ENCODE measurements at places on chromosomes 12 and 14. TPM values are rescaled to one million over a fixed set of nuclear protein-coding genes. Genes with fewer than 3 reads are reported as not detected.

DNA sequence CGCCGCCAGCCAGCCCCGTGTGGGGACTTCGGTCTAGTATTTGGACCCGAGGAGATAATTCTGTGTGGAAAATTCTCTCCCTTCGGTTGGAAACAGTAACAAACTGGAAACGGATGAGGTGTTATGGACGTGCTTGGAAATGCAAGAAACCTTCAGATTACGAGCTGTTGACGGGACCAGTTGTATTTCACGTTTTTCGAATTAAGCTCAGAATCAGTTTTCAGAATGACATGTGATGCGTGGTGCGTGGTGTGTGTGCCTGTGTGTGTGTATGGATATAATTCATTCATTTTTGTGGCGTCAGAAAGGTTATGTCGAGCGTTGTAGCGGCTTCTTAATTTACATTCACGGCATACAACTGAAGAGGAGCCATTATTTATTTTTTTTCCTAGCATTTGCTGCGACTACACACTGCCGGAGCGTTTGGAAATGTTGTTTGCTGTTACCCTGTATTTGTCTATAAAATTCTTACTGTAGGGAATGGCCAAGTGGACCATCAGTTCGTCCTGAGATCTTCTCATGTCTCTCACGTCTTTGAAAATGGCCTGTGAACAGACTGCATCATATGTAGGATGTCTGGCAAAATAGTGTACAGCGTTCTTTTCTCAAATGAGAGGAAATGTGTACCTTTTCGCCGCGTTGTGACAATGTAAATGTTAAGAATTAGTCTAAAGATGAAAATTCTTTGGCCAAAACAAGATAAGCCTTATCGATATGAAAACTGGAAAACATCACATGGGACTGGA is 1.3 kb downstream of the TRAF3 start:
- DNase-seq = no peak

- no peak for DNase-seq
Measured at GRCh38 chr14:83255015-83255726, 1721.5 kb upstream of the SEL1L start.

- no peak for DNase-seq
Measured at GRCh38 chr12:25436206-25437030, 116.7 kb downstream of the LMNTD1 start.

GDF3 gene
- not detected for total RNA-seq

GRCh38 chr12:52980096-52980649 is 26.1 kb upstream of the EIF4B start:
- DNase-seq = no peak

DNA sequence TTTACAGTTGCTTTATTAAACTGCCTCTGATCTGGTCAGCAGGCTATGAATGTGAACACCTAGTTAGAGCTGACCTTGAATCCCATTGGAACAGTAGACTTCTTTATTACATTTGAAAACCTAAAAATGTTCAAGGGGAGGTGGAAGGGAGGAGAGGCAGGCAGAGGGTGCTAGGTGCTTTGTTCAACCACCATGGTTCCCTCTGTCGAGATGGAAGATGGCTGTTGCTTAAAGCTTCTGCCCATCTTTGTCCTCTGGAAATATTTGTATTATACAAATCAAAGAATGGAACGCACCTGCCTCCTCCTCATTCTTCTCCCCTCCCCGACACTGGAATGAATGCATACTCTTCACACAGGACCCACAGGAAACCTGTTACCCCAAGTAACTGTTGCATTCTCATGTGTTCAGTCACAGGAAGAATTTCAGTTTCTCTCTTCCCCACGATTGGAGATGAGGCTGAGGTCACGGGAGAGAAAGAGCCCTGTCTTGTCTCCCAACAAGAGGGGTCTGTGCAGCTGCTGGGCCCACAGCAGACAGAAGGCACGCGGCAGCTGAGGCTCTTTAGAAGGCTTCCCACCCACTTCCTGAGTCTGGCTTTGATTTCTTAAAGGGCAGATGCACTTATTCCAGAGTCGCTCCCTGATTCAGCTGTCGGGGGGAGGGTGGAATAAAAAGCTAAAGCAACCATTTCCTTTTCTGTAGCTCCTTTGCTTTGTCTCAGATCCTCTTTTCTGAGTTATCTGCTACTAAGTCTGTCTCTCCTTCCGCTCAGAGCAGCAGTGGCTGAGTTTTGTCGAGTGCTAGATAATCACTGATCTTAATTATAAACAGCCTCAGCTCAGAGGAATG is 217.9 kb upstream of the BTG1 start:
- DNase-seq = no peak

DNA sequence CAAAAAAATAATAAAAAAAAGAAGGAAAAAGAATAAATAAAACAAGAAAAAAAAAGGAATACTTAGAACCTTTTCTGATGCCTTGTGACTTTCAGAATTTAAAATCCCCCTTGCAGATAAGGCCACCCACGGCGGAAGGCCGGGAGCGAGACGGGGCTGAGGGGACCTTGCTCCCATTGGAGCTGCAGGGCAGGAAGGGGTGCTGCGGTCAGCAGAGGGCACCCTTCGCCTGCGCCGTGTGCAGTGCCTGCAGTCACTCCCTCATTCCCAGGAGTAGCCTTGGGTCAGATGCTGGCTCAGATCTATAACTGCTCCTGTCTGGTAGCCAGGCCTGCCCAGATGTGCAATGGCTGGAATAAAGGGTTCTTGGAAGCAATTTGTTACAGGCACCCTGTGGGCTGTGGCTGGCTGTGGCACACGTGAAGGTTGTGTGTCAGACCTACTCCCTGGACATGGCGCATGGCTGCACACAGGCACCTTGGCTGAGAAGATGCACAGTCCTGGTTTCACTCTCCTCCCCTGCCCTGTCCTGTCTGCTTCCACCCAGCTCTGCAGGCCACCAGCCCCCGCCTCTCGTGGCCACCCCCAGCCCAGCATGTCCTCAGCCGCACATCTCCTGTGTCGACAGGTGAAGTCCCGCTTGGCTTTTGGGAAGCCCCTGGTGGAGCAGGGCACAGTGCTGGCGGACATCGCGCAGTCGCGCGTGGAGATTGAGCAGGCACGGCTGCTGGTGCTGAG is 13.4 kb upstream of the ALDH2 start:
- peak; percentile 71 for DNase-seq

- no peak for DNase-seq
Measured at GRCh38 chr14:75238756-75239455, 39.7 kb upstream of the FOS start.

DNA sequence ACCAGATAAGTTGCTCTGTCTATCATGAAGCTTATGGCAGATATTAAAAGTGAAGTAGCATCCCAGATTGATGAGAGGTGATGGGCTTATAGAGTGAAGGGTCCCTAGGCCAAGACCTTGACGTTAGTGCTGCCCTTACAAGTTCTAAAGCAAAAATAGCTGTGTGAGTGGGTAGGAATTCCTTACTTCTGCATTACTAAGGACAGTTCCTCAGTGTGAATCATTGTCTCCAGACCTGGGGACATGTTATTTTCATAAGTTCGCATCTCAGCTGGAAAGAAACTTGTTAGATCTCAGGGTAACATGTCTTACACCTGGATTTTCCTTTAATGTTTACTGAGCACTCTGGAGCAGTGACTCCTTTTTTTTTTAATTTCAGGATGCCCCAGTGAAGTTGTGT is 28.7 kb downstream of the MAPKAPK5 start:
- DNase-seq = no peak

DNA sequence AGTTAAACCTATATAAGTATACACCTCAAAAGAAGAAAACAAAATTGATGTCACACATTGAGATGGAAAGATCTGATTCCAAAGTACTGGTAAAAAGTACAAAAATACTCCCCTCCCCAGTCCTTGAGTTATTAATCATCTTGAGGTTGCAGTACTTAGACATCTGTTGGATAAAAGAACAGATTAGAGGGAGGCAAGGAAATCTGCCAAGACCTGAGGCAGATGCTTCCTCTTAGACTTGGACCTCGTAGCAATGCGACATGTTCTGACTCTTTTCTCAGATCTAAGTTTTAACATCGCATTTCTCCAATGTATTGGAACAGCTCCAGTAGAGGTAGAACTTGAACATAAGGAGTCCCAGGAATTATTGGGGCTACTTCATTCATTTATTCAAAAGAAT is 187.9 kb upstream of the GRIN2B start:
- no peak for DNase-seq

DNA sequence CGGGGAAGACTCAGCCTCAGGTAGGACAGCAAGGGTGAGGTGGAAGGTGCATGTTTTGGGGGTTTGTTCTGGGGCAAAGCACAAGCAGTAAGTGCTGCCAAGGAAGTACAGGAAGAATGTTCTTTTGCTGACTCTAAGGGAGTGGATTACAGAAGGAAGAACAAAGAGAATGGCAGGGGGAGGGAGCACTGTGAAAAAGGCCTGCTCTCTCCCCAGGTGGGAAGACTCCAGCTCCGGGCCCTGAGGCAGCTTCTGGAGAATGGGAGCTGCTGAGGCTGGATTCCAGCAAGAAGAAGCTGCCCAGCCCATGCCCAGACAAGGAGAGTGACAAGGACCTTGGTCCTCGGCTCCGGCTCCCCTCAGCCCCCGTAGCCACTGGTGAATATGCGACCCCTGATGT is 7.0 kb upstream of the PFDN5 start:
- DNase-seq = no peak

GRCh38 chr14:99659333-99659741 is 14.4 kb downstream of the HHIPL1 start:
- DNase-seq = no peak

GRCh38 chr12:15435597-15435996 is 113.3 kb downstream of the PTPRO start:
- DNase-seq = no peak

GRCh38 chr14:90569201-90569600 is 172.4 kb downstream of the CALM1 start:
- DNase-seq = no peak

DNA sequence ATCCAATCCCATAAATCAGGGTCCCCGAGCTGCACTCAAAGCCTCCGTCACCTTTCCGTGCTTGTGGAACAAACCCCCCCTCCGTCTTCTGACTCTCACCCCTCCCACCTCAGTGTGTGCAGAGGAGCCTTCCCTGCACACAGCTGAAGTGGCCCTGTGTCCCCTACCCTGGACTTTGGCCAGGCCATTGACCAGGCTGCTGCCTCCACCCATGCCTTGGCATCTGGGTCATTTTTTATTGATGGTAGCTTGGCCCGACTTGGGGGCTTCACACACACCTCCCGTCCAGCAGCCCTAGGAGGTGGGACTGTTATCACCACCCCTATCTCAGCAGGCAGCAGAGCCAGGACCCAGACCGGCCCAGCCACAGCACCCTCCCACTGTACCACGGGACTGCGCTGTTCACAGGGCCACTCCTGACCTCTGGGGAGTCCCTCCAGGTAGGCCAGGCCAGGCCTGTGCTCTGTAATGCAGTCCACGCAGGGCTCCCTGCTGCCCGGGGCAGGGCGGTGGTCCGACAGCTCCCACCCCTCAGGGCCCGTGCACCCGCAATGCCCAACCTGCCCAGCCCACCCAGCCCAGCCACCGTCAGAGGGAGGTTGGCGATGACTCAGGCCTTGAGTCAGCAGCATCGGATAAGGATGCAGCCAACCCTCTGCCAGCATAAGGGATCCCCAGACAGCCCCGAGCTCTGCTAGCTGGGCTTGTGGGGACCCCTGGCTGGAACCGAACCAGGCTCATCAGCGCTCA is 9.2 kb upstream of the INF2 start:
- DNase-seq = peak; percentile 71

- DNase-seq = no peak
Measured at GRCh38 chr14:100655741-100656085, 68.5 kb upstream of the BEGAIN start.

SLCO1B3 gene
- total RNA-seq = not detected

TAS2R9 gene
- not detected for total RNA-seq
